DMS79 (cell line): ENCODE measurements at places on chromosomes 3 and 15.

DNA sequence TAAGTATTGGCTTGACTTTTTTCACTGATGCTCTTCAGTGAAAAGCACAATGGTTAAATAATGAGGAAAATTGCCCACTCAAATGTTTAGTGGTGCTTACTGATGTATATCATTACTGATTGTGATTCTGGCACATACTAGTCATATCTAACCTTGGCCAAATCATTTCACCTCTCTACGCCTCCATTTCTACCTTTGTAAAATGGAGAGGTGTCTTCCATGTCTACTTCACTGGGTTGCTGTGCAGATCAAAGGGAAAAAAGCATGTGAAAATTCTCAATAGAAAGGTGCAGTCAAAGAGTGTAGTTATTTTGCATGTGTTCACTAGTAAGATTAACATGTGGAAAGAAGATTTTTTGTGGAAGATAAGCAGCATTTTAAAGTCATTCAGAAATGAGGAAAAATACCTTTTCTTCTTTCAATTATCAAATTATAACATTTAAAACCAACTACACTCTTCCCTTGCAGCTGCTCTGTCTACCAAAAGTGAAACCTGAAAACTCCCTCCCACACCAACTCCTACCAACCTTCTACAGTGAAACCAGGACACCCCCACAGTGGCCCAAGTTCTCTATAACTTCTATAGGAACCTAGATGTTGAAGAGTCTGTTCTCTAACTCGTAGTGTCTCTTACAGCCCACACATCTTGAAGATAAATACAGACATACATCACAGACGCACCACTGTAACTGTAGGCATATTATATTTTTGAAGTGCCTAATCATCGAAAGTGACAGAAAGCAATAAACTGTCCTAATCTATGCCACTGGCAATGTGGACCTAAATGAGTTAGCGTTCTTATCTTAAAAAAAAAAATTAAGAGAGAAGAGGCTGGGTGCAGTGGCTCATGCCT, 1.4 kb downstream of the CD200R1 start:
- no peak for DNase-seq

GRCh38 chr3:154421083-154421482, 8.9 kb downstream of the GPR149 start:
- DNase-seq, result no peak

- no peak for DNase-seq
These were observed 2.7 kb downstream of the TTC21A start for GRCh38 chr3:39110041-39110639.

DNA sequence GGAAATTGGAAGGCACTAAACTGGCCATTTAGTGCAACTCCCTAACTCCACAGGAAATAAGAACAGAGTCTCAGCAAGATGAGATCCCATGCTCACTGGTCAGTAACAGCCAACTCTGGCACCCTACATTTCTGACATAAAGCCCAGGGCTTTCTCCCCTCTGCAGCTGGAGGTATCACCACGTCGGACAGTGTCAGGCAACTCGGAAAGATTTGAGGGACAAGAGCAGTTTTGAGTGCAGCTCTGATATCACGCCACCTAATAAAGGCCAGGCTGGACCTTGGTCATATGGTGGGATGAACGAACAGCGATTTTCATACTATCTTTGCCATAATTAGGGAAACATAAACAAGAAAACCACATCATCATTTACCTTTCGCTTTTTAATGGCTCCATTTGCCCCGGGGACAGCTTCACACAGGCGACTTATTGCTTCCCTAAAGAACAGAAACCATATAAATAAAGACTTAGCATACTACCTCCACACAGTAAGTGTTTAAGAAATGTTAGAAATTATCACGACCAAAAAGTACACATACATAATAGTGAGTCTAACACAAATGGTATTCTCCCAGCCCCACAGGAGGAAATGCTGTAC, 12.5 kb downstream of the EID1 start:
- DNase-seq, result no peak

GRCh38 chr15:90379263-90379662, 8.8 kb upstream of the IQGAP1 start:
- no peak for DNase-seq

- DNase-seq, result no peak
These were observed 40.9 kb downstream of the KY start for GRCh38 chr3:134609821-134610431.

GRCh38 chr3:103644450-103644849, 1209.6 kb downstream of the ZPLD1 start:
- DNase-seq, result no peak

DNA sequence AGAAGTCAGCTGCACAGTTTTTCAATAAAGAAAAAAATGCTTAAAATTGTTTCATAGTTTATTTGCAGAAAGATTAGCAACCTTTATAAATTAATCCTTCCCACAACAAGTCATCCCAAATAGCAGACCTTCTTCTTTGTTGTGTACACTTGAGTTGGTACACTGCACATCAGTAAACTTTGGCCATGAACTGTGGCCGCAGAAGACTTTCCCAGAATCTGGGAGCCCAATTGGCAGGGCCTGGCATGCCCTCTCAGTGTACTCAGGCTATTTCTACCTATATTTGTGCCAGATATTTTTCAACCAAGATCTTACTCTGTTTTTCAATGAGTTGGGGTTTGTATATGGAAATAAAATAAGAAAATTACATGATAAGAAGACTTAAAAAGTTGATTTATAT, 133.1 kb downstream of the DIPK2A start:
- DNase-seq, result no peak

DNA sequence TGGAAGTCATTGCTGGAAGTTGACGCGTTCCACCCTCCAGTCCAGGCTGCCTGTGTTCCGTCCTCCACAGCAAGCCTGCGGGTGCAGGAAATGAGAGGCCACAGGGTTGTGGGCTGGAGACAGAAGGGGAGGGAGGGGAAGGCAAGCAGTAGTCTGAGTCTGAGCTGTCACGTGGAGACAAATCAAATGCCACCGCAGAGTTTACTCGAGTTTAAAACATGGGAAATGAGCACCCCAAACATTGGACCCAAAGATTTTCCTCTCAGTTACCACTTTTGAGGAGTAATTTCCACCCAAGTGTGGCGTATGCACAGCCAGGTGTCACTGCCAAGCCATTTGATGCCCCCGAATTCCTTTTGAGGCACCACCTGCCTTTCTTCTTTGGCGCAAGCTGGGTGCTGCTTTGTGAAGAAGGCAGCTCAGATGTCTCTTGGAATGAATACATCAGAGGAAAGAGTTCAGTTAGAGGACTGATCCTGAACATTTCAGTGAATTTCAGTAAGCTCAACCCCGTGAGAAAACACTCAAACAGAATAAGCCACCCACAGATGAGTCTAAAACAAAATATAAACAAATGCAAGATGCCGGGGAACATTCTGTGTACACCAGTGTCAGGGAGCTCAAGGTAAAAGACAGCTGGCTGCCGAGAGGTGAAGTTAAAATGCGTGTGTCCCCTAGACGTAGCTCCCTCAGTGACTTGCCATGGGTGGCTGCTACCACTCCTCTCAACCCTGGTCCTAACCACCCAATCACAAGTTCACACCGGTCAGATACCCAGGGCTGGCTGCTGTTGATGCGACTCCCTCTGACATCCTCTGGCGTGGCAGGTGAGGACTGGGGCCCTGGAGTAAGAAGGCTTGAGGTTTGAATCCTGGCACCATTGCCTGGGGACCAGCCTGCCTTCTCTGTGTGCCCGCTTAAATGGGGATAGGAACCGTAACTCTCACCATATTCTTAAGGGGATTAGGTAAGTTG, 203.8 kb downstream of the UACA start:
- no peak for DNase-seq
